Stimulated activated CD8-positive, alpha-beta memory T cell treated with anti-CD3 and anti-CD28 coated beads, Interleukin-4, amount 100 ng/mL, for 1 hour (primary cell): ENCODE measurements at places on chromosomes 4 and X.
A peak's percentile ranks its signal among the peaks of the same experiment; 100 is the strongest.

DNA sequence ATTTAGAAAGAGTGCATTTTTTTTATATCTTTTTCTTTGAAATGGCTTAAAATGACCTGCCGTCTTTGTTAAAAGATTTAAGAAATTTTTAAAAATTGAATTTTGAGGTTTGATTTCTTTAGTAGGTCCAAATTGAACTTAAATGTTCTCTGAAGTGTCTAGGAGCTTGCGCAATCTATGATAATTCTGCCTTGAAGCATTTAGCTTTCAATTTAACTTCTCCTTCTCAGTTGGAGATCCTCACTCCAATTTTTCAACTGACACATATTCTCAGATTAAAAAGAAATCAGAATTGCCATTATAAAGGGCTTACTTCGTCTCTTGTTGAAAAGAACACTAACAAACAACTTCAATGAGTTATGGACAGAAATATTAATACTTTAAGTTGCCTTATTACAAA is 273.5 kb downstream of the TMA16 start:
- DNase-seq: no peak

DNA sequence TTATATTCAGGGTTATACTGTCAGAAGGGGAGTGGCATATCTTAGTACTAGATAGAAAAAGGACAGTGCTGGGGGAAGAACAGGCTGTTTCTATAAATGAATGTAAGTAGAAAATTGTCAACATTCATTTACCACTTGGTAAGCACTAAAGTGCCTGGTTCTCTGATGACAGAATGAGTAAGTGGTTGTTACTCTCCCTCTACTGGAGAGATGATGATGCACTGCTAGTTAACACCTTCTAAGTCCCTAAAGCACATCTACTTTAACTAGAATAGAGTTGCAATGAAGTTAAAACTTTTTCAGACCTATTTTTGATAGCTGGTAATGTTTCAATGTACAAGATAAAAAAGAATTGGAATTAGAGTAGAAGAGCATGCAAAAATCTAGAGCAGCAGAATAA is 214.5 kb downstream of the KLHL4 start:
- no peak for DNase-seq

GRCh38 chr4:3413675-3414420 is 27.9 kb upstream of the HGFAC start:
- no peak for DNase-seq

GRCh38 chrX:40550066-40550465 is 30.7 kb upstream of the ATP6AP2 start:
- no peak for DNase-seq

DNA sequence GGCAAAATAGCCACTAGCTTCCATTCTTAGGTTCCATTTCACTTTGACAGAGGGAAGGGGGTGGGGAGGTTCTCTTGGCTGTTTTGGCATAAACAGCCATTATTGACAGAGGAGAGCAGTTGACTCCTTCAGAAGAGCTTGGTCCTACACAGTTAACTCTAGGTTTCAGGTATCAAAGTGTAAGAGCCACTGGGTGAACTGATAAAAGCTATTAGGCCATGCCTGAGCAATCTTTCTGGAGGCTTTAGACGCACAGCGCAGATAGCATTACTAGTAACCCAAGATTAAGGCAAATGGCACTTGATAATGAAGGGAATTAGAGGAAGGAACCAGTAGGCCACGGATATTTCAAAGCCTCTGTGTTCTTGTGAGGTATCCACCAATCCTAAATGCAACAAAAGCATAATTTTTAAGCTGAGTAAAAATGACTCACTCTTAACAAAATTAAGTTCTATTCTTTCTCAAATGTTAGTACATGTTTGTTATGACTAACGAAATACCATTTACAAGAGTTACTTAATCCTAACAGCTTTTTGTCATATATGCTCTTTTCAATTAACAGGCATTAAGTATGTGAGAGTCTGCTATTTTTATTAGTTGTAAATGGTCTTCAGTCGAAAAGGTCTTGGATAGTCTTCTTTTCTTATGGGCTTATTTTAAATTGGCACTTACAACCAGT is 53.6 kb downstream of the SLC7A11 start:
- no peak for DNase-seq

DNA sequence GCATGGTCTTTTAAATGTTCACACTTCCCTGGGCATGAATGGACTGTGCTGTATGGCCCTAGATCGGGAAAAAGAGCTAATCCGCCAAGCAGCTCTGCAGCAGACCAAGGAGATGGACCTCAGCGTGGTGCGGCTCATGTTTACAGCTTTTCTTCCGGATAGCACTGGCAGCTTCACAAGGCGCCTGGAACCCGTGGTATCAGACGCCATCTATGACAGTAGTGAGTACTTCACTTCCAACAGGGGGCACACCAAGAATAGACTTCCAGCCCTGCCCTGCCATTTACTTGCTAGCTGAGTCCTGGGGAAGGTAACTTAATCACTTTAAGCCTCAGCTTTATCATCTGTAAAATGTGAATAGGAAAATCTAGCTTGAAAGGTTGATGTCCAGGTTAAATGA is 77.7 kb downstream of the NFKB1 start:
- no peak for DNase-seq

DNA sequence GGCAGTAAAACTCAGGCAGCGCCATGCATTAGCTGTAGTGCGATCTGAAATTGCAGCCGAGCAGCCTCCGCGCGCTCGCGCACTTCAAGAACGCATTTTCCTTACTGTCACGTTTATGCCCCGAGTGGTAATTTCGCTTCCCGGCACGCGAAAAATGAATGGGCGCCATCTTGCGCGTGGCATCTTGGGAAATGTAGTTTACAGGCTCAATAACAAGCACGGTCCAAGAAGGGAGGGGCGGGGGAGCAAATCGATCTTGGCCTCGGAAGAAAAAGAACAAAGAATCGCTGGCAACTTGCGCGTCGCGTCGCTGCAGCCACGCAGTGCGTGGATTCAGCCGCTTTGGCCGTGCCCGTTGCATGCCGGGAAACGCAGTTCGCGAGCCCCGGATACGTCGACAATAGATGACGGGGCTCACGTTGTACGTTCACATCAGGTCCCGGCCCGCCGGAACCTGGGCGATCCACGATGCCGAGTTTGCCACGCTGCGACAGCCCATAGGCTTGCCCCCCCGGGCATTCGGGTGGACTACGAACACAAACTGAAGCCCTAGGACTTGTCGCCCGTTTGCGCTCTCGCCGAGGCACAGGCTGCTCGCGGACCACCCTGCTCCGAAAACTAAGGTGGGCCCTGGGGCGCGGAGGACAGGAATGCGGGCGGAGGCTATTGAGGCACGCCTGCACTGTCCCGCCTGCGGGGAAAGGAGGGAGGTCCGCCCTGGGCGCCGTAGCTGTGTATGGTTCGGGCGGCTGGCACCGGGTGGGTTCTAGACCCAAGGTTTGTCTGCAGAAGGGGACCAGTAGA is at the start of gene FTSJ1:
TSS of gene FTSJ1 (plus strand) at position 426 of the 804 bp plus-strand sequence. CDS start 1,849 bp downstream, outside the sequence.
- DNase-seq: peak; percentile 59

GRCh38 chrX:153623310-153624029 is 23.5 kb upstream of the DUSP9 start:
- DNase-seq: no peak

DNA sequence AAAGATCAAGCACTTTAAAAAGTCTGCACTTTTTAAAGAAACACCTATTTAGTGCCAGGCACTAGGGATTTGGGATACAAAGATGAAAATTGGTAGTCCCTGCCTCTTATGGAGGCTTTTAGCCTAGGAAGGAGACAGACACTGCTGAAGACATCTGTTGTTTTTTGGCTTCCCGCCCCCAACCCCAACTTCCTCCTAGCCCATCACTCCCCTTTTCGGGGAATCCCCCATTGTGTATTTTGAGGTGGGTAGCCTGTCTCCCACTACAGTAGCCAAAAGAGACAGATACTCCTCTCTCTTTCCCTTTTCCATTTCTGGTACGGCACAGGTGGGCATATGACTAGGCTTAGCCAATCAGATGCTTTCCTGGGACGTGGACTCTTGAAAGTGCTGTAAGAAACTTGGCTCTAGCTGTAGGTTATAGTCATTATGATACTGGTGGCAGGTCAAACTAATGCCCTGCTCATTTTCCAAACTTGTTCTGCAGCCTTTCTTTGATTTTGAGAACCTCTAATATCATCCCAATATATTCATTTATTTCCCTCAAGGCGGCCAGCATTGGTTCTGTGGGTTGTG is 194.6 kb upstream of the RBPJ start:
- DNase-seq: no peak
